Right lobe of liver (tissue), 6 donors: ENCODE measurements at places on chromosomes 6 and 20. TPM values are rescaled to one million over a fixed set of nuclear protein-coding genes. Genes with fewer than 3 reads are reported as not detected.

The PDE10A gene
- total RNA-seq: 0.97 TPM

The VSTM2L gene
- total RNA-seq: 2.5 TPM

The NRN1 gene
- total RNA-seq: 3.4 TPM

The SERPINB6 gene
- 34.1 TPM for total RNA-seq

- no peaks in the 10 kb centered on the region for H3K36me3 ChIP-seq
- no peaks in the 10 kb centered on the region for H3K4me1 ChIP-seq
- H3K4me3 ChIP-seq: no peak overlapping the region
- no peak overlapping the region for H3K27ac ChIP-seq
- H3K27me3 ChIP-seq: no peaks in the 10 kb centered on the region
Observed at GRCh38 chr6:130434174-130434873, 68.5 kb downstream of the TMEM200A start.

DNA sequence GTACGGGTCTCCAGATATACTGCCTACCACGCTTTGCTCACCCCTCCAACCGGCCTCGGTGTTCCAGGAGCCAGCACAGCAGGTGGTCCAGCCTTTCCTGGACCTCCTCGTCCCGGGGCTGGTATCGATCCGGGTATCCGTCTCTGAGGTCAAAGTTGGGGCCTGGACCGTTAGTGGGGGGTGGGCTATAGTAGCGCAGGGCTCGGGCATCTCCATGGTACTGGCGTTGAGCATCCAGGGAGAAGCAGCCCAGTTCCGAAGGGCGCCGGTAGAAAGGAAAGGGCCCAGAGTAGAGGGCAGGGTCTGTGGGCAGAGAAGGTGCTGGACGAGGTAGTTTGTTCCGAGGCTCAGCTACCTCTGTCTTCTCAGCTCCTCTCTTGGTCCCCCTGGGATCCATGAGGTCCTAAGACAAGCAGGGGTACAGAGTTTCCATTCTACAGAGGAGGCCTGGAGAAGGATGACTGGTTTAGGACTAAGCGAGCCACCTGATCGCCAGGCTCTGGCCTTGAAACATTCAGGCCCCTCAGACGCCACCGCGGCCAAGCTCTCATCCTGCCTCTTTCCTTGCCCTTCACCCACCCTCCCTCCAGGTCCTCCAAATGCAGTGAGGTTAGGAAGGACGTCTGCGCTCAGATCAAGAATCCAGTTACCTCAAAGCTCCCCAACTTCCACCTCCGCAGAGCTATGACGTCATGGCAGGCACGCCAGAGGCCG lies 502 bp downstream of the DXO start:
- DNase-seq: no peak
- H3K36me3 ChIP-seq: peaks cover 5% of the 10 kb centered on the region
- no peaks in the 10 kb centered on the region for H3K27me3 ChIP-seq
- peak overlapping the region; percentile 88 for H3K4me3 ChIP-seq
- no peaks in the 10 kb centered on the region for H3K4me1 ChIP-seq
- peak overlapping the region; percentile 90 for H3K27ac ChIP-seq

DNA sequence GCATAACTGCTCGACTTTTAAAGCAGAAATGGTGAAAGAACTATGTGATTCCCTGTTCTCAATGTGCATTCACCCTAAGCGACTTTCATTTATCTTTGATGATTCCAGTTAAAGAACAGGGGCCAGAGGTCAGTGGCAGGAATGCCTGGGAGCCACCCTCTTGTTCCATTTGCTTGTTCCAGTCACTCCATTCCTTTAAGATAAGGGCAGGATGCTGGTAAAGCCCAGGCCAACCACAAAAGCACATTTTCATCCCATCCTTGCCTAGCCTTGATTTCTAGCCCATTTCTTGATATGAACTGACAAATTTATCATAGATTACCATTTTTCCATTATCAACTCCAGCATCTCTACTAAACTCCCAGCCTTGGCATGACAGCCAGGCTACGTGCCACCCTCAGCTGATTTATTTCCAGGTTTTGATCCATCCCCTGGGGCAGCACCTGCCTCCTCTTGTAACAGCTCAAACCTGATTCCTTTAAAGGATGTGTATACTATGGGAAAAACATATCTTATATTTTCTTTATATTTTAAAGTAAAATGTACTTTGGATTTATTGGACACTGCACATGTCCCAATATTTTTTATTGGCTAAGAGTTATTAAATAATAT lies 19.2 kb downstream of the HMGN3 start:
- H3K27me3 ChIP-seq: no peaks in the 10 kb centered on the region
- no peaks in the 10 kb centered on the region for H3K36me3 ChIP-seq
- H3K4me1 ChIP-seq: no peaks in the 10 kb centered on the region
- no peak overlapping the region for H3K4me3 ChIP-seq

DNA sequence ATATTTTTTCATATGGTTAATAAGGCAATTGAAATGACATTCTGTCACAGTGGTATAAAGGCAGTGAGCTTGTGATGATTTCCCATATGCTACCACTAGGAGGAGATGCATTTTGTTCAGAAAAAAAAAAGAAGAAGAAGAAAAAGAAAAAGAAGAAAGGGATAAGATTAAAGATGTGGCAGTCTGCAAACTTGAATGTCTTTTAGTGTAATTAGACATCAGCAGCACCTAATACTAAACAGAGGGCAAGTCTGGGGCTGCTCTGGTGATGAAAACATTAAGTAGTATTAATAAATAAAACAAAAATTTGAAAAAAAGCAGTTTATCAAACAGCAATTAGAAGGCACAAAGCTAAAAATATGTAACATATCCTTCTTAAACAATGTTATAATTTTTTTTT lies 95.4 kb upstream of the DEFB112 start:
- no peaks in the 10 kb centered on the region for H3K27me3 ChIP-seq
- no peak overlapping the region for H3K4me3 ChIP-seq
- DNase-seq: no peak
- no peak overlapping the region for H3K27ac ChIP-seq
- H3K36me3 ChIP-seq: no peaks in the 10 kb centered on the region

DNA sequence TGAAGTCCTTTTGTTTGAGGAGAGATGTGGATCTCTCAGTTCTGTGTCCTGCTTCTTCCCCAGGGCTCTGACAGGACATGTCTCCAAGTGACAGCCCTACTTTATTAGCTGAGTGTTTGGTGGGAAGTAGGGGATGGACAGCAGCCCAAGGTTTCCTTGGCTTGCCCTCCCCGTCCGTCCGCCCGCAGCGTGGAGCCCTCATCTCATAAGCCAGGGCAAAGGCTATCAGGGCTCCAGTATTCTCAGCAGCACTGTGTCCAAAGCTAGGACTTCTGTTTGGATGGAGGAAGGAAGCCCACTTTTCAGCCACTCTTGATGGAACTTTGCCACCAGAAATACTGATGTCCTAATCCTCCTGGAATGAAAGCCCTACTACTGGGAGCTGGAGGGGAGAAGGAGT lies 13.6 kb downstream of the CDC5L start:
- H3K27ac ChIP-seq: no peak overlapping the region
- no peak for DNase-seq
- peaks cover 21% of the 10 kb centered on the region for H3K36me3 ChIP-seq
- H3K4me1 ChIP-seq: no peaks in the 10 kb centered on the region
- no peaks in the 10 kb centered on the region for H3K27me3 ChIP-seq

- no peaks in the 10 kb centered on the region for H3K4me1 ChIP-seq
- H3K36me3 ChIP-seq: no peaks in the 10 kb centered on the region
- H3K27me3 ChIP-seq: no peaks in the 10 kb centered on the region
- DNase-seq: no peak
- peak overlapping the region; percentile 44 for H3K4me3 ChIP-seq
- no peak overlapping the region for H3K27ac ChIP-seq
Observed at GRCh38 chr6:10719296-10719963, 3.4 kb upstream of the TMEM14C start.

- no peak overlapping the region for H3K4me3 ChIP-seq
- H3K27ac ChIP-seq: no peak overlapping the region
- DNase-seq: no peak
- no peaks in the 10 kb centered on the region for H3K36me3 ChIP-seq
- H3K27me3 ChIP-seq: no peaks in the 10 kb centered on the region
Observed at GRCh38 chr6:18513253-18513798, 126.2 kb downstream of the RNF144B start.

DNA sequence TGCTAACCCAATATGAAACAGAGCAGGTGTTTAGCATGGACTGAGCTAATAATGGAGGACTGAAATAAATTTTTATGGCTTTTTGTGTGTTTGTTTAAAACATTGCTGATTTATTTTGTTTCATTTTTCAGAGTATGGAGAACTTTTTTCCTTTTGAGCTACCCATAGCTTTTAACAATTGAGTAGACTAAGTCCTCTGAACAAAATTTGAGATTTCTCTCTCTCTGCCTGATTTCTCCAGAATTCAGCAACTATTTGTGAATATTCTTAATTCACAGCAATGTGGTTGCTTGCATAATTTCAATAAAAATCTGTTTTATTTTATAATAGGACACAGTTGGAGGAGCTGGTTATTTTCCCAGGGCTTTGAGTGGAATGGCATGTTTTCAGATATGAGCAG lies 103.7 kb downstream of the TPBG start:
- no peaks in the 10 kb centered on the region for H3K4me1 ChIP-seq
- H3K36me3 ChIP-seq: no peaks in the 10 kb centered on the region
- DNase-seq: no peak
- H3K4me3 ChIP-seq: no peak overlapping the region

- no peaks in the 10 kb centered on the region for H3K4me1 ChIP-seq
- H3K27ac ChIP-seq: no peak overlapping the region
- no peaks in the 10 kb centered on the region for H3K27me3 ChIP-seq
Observed at GRCh38 chr20:59322585-59323454, 22.4 kb downstream of the EDN3 start.

DNA sequence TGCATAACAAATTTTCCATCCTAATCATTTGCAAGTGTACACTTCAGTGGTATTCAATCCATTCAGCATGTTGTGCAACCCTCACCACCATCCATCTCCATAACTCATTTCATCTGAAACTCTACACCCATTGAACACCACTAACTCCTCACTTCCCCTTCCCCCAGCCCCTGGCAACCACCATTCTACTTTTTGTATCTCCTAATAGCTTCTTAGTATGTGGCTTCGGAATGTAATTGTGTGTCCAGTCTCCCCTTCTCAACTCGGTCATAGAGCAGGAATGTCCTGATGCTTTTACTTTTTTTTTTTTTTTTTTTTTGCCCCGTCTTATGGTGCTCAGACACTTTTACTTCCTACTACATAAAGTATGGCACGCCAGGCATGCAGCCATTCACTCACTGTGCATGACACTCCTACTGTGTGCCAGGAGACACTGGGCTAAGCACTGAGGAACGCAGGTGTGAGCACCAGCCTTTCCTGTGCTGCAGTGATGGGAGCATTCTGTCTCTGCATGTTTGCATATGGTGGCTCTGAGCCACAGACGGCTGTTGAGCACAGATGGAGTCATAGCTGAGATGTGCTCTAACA lies 15.3 kb downstream of the HCK start:
- DNase-seq: no peak
- H3K27me3 ChIP-seq: no peaks in the 10 kb centered on the region
- H3K36me3 ChIP-seq: no peaks in the 10 kb centered on the region
- H3K4me3 ChIP-seq: no peak overlapping the region

- H3K27ac ChIP-seq: no peak overlapping the region
- no peaks in the 10 kb centered on the region for H3K27me3 ChIP-seq
- no peak overlapping the region for H3K4me3 ChIP-seq
Observed at GRCh38 chr6:33960345-33961313, 156.8 kb upstream of the MLN start.

DNA sequence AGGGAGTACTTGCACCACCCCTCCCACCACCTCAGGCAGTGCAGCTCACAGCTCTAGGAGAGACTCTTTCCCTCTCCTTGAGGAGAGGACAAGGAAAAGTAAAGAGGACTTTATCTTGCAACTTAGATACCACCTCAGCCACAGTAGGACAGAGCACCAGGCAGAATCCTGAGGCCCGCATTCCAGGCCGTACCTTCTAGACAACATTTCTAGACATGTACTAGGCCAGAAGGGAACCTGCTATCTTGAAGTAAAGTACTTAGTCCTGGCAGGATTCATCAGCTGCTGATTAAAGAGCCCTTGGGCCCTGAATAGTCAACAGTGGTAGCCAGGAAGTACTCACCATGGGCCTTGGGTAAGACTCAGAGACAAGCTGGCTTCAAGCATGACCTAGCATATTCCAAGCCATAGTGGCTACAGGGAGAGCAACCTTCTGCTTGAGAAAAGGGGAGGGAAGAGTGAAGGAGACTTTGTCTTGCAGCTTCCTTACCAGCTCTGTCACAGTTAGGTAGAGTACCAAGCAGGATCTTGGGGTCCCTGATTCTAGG lies 384.4 kb upstream of the RNF217 start:
- H3K36me3 ChIP-seq: no peaks in the 10 kb centered on the region
- no peak for DNase-seq
- H3K27ac ChIP-seq: no peak overlapping the region

DNA sequence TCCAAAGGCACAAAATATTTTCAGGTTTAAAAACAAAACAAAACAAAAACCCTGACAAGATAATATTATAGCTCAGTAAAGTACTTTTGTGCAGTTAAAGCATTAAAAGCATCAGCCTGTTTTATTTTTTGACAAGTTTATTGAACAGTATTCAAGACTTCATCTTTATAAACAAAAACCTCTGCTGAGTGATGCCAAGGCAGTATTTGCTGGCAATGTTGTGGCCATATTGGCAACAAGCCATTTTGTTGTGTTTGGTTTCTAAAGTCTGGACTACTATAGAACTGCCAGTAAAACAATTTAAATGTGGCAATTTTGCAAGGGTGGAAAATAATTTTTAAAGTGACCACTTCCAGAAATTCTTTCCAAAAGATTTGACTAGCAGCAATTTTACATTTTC lies 15.9 kb downstream of the CPNE1 start:
- peak; percentile 55 for DNase-seq
- H3K4me3 ChIP-seq: no peak overlapping the region
- H3K27ac ChIP-seq: no peak overlapping the region
- no peaks in the 10 kb centered on the region for H3K27me3 ChIP-seq
